Liver (tissue), 10 donors: ENCODE measurements at places on chromosomes 12 and 14. TPM values are rescaled to one million over a fixed set of nuclear protein-coding genes. Genes with fewer than 3 reads are reported as not detected.

GRCh38 chr14:71675126-71675899 is 256.9 kb upstream of the RGS6 start:
- no peak for DNase-seq
- no peak overlapping the region for H3K4me3 ChIP-seq
- no peak overlapping the region for H3K27ac ChIP-seq

DNA sequence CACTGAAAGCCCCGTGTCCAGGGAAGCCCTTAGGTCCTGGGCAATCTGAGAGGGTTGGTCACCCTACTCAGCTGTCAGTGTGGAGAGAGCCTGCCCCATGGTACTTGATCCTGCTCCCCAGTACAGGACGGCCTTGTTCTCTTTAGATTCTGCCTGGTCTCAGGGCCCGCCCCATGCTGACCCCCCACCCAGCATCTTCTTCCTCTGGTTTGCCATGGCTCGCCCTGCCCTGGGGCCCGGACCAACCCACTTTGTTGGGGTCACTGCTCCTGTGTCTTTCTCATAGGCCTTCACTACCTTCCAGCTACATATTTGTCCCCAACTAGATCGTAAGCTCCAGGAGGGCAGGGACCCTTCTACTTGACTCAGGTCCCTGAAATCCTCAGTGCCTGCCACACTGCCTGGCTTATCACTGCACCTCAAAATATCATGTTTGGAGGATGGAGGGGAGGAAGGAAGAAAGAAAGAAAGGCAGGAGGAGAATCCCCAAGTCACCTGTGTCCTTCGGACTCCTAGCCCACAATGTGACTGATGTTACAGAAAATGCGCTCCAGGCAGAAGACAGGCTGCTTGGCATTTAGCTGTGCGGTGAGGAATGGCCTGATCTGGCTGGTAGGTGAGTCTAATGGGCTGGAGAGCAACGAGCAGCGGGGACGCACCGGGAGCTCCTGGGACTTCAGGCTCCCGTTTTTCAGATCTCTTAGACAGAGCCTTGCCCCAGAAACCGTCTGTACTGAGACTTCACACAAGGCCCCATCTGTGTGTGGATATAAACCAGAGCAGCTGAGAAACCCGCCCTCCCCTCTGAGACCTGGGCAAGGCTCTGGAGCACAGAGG is 66.1 kb downstream of the C14orf132 start:
- H3K4me3 ChIP-seq, result no peak overlapping the region
- peak overlapping the region; percentile 79 for H3K27ac ChIP-seq
- H3K4me1 ChIP-seq, result peaks cover 18% of the 10 kb centered on the region
- no peak for DNase-seq

AICDA gene
- total RNA-seq, result not detected

KRT85 gene
- not detected for total RNA-seq

- H3K27ac ChIP-seq, result no peak overlapping the region
- DNase-seq, result no peak
- H3K27me3 ChIP-seq, result no peaks in the 10 kb centered on the region
- H3K4me3 ChIP-seq, result no peak overlapping the region
- no peaks in the 10 kb centered on the region for H3K4me1 ChIP-seq
These were observed 181.4 kb downstream of the EFCAB11 start for GRCh38 chr14:89773151-89773550.

- peaks cover 2% of the 10 kb centered on the region for H3K36me3 ChIP-seq
- no peaks in the 10 kb centered on the region for H3K27me3 ChIP-seq
- H3K4me3 ChIP-seq, result no peak overlapping the region
- no peaks in the 10 kb centered on the region for H3K4me1 ChIP-seq
- no peak for DNase-seq
These were observed 363.7 kb downstream of the SOX5 start for GRCh38 chr12:23585782-23586163.

GRCh38 chr14:23399591-23399990 is 8.5 kb downstream of the MYH6 start:
- H3K4me3 ChIP-seq, result no peak overlapping the region
- H3K36me3 ChIP-seq, result no peaks in the 10 kb centered on the region
- DNase-seq, result no peak
- no peak overlapping the region for H3K27ac ChIP-seq
- no peaks in the 10 kb centered on the region for H3K27me3 ChIP-seq

GRCh38 chr14:67268426-67269150 is 27.4 kb downstream of the PALS1 start:
- DNase-seq, result no peak
- no peaks in the 10 kb centered on the region for H3K27me3 ChIP-seq
- H3K4me3 ChIP-seq, result no peak overlapping the region
- H3K27ac ChIP-seq, result no peak overlapping the region
- no peaks in the 10 kb centered on the region for H3K36me3 ChIP-seq
- H3K4me1 ChIP-seq, result peaks cover 5% of the 10 kb centered on the region
